Mammary epithelial cell (primary cell): ENCODE measurements at places on chromosomes 5 and 9.
A peak's percentile ranks its signal among the peaks of the same experiment; 100 is the strongest.

DNA sequence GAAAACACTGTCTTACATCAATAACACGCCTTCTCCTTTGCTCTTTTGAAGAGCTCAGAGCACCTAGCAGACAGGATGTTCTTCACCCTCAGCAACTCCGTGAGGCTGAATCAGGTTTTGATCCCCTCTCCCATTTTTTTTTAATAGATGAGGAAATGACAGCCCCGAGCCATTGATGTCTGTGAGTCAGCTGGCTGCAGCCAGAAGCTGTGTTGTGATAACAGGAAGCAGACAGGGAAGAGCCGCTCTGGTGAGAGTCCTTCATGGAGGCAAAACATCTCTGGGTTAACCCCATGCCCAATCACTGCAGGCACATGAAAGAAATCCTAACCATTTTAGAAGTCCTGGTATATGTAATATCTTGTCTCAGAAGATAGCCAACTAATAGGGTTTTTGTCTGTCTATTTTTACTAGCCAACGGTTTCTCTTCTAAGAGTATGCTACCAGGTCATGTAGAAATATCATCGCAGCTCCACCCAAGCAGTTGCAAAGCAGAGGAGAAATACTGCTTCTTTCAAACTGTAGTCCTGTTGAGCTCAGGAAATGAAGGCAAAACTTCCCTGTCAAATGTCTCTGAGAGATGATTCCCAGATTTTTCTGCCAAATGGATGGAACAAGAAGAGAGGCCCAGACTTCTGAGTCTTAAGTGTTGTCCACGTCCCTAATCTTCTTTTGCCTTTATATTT lies 568.9 kb downstream of the CCDC171 start:
- no peak for DNase-seq

DNA sequence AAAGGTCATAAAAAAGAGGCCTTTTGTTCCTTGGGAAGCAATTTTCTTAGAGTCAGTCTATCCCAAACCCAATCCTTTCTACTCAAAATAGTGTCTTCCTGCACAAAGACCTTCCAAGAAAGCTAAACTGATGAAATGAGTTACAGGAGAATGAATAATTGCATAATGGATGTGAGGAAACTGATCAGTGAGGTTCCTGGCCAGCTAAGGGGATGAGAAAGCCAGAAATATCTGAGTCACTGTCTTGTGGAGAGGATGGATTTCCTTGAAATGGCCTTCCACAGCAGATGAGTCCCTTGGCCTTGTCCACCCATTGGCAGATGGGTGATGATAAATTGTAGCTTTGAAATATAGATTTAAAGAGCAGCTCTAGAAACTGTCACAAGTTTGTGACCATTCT lies 756.1 kb downstream of the DNAH5 start:
- peak; percentile 14 for DNase-seq

GRCh38 chr9:98009936-98010335 lies 26.8 kb downstream of the ANP32B start:
- DNase-seq, result no peak

GRCh38 chr5:61397238-61397637 lies 65.2 kb downstream of the ZSWIM6 start:
- no peak for DNase-seq

DNA sequence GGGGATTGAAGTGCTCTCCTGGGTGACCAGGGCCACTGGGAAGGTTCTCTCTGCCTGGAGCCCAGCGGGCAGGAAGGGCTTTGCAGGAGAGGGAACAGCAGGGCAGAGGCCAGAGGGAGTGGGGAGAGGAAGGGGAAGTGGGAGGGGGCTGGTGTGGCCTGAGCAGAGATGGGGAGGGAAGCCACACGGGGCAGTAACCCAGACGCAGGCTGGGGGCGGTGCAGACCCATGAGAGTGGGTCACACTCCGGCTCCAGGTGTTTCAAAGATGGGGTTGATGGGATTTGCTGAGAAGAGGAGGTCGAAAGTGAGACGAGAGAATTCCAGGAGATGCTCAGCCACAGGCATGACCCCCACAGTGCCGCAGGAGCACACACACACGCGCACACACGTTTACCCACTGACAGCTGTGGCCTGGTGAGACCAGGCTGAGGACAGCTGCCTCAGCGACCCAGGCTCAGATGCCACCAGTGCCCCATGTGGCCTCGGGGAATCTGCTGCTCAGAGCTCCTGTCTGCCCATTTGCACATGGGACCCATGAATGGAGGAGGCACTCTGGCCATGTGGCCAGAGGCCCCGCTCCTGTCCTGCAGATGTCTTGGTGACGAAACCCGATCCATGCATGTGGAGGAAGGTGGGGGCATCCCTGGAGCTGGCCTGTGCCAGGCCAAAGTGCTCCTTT lies 32.7 kb upstream of the FCN2 start:
- no peak for DNase-seq

GRCh38 chr9:102922526-102922925 lies 72.6 kb upstream of the CYLC2 start:
- DNase-seq, result no peak

DNA sequence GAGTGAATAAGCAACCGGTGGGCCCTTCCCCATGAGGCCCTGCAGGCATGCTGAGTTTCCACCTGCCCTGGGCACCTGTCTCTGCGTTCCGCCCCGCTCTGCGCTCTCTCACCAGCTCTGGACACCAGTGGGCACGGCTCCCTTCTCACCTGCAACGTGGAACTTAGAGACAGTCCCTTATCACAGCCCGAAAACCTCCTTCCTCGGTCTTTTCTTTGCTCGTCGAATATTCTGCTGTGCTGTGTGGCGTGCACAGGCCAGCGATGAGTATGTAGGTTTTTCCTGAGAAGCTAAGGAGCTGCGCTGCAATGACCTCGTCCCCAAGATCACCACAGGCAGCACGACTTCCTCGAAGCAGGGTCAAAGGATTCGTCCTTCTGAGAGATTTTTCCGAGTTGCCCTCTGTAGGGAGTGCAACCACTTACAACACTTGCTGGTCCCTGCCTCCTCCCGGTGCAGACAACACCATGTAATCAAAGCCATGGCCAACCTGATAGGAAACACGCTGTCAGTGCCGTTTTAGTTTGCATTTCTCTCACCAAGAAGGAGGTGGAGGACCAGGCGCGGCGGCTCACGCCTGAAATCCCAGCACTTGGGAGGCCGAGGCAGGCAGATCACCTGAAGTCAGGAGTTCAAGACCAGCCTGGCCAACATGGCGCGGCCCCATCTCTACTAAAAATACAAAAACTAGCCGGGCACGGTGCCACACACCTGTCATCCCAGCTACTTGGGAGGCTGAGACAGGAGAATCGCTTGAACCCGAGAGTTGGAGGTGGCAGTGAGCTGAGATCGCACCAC lies 27.2 kb upstream of the NOTCH1 start:
- no peak for DNase-seq

- DNase-seq, result no peak
These were observed 719 bp downstream of the MIGA2 start for GRCh38 chr9:129036923-129037766.

DNA sequence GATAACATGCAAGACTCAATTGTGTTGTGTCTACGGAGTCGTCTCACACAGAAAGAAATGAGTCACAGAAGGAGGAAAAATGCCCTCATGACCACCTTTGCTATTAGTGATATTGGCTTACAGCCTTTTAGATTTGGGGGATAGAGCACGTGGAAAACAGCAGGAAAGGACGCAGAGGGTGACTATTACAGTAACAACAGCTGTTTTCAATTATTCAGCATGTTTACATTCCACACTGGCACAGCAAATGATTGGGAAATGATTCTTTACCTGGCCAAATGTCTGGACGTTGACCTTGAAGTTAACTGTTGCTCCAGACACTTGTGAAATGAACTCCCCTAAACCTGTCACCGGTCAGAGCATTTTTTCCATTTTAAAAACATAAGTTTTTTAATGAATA lies 46.8 kb downstream of the APTX start:
- no peak for DNase-seq

DNA sequence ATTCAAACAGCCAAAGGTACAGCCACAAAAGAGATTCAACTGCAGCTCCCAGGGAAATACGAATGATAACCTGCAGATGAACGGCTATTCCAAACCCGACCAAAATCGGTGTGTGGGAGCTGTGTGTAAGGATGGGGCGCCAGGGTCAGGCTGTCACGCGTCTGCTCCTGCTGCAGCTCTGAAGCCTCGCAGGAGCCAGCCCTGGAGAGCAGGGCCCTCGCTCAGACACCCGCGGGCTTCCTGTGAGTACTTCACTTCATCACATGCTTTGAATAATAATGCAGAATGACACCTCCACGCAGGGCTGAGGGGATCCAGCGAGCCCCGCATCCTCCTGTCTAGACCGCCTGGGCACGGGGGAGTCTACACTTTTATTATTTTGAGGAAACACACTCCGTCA lies 307.5 kb upstream of the IRX2 start:
- DNase-seq, result no peak

GRCh38 chr9:134227451-134228411 lies 63.4 kb upstream of the RNU6ATAC start:
- DNase-seq, result no peak

DNA sequence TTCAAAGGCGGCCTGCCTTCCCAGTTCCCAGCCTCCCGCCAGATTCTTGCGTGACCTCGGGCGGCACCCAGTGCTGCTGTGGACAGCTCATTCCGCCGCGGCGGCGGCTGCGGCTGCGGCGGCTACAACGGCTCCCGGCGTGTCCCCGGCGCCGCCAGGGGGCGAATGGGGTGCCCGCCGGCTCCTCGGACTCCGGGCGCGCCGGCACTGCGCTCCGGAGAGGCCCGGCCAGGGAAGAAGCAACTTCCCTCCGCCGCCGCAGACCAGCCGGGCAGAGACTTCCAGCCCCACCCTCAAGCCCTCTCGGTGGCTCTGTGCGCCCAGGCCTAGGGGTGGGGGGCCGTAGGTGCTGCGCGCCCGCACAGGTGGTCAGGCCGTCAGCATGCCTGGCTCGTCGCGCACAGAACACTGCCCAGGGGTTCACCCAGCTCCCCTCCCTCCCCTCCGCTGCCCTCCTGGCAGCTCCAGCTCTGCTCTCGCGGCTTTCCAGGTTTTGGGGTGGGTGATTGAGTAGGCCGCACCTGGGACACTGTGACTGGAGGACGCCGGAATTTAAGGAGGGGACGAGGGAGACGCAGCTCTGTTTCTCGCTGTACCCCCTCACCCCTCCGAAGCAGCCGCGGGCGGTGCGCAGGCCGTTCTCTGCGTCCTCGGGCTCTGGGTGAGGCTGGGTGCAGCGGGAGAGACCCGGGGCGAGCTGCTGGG lies 20.2 kb downstream of the IGIP start:
- DNase-seq, result peak; percentile 44

GRCh38 chr9:21552244-21553170 lies 70.4 kb upstream of the IFNE start:
- DNase-seq, result no peak

- DNase-seq, result no peak
These were observed 27.4 kb downstream of the QRFP start for GRCh38 chr9:130869250-130869649.

GRCh38 chr5:93717162-93717561 lies 24.2 kb downstream of the POU5F2 start:
- DNase-seq, result peak; percentile 28

DNA sequence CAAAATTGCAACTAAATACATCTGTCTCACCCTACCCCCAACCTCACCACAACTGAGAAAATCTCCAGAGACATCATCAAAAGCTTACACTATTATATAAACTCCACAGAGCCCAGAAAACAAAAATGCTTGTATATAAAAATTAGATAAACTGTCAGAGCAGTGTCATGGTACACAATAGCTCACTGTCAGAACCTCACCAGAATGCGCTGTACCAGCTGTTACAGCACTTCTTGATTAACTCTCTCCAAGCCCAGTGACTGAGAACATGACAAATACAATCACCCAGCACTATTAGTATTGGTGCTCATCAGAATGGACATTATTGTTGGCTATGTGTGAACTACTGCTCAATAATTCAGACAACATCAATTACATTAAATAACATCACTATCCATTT lies 65.7 kb downstream of the ZDHHC21 start:
- DNase-seq, result no peak

GRCh38 chr5:81517462-81517861 lies 123.5 kb upstream of the ACOT12 start:
- no peak for DNase-seq
